ENCODE measurements at places on chromosomes 2 and 18.

DNA sequence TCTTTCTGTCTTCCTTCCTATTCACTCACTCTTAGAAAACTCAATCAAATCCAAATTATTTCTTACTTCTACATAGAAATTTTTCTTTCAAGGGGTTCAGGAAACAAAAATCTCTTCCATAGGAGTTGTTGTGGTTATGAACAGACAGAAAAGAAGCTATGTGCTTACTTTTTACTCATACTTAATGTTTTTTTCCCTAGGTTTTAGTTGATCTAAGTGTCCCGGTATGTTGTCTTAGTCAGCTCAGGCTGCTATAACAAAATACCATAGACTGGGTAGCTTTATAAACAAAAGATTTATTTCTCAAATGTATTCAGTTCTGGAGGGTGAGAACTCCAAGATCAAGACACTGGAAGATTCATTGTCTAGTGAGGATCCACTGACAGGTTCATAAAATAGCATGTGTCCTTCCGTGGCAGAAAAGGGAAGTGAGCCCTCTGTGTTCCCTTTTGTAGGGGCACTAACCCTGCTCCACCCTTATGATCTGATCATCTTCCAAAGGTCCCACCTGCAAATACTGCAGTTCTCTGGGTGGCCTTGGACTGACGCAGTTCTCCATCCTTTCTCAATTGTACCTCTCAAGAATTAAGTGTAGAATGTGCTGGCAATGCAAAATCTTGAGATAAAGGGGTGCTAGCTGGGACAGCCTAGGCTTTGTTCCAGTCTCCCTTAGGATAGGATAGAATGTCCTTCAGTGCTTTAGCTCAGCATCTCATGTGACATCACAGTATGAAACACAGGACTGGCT is 14.4 kb upstream of the VRK2 start:
- DNase-seq = no peak

GRCh38 chr2:37797081-37797480 is 125.6 kb upstream of the CDC42EP3 start:
- no peak for DNase-seq

- no peak for DNase-seq
Measured at GRCh38 chr2:69902213-69902922, 8.6 kb downstream of the SNRNP27 start.

DNA sequence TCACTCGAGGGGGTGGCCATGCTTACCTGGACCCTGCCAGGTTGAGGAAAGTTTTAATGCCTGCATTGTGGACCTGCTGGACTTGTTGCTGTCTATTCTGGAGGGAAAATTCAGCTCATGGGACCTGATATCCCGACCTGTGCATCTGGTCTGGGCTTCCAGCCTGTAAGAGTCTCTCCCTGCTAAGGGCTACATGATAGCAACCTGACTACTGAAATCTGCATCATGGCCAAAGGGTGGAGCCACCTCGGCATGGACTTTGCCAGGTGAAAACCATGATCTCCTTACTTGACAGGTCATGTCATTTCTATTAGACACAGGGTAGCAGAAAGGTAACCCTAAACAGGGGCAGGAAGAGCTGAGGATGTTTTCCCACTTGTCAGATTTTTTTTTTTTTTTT is 12.9 kb upstream of the SLC66A3 start:
- no peak for DNase-seq

DNA sequence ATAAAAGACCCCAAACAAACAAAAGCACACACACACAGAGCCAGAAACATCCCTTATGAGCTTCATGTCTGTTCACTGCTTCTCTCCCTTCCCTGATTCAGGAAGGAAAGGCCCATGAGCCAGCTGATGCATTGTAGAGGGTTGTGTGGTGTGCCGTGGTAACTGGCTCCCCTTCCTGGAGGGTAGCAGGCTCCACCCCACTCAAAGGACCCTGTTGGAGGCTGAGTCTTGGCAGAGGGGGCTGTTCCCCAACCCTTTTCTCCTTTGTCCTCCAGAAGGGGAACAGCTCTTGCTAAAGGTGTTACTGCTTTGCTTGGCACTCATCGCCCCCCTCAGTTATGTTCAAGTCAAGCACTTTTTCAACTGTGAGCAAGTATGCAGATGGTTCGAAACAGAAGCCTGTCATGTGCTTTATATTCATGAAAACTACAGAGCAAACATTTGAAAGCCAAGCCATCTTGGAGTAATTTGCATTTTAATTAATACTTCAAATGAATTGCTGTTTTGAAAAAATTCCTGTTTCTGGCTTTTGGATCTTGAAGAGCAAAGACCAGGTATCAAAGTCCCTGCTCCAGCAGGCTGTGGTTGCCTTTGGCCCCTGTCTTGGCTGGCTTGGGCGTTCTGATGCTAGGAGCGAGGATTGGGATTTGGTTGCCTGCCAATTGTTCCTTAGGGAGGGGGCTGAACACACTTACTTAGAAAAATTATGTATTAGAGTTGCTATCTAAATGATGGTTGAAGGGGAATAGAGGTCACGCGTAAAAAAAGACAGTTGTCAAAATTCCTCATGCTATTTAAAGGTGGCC is 267.8 kb downstream of the TSN start:
- DNase-seq = no peak

GRCh38 chr2:180519276-180519675 is 461.1 kb upstream of the UBE2E3 start:
- DNase-seq = no peak
